ENCODE measurements at places on chromosomes 3 and 15.

DNA sequence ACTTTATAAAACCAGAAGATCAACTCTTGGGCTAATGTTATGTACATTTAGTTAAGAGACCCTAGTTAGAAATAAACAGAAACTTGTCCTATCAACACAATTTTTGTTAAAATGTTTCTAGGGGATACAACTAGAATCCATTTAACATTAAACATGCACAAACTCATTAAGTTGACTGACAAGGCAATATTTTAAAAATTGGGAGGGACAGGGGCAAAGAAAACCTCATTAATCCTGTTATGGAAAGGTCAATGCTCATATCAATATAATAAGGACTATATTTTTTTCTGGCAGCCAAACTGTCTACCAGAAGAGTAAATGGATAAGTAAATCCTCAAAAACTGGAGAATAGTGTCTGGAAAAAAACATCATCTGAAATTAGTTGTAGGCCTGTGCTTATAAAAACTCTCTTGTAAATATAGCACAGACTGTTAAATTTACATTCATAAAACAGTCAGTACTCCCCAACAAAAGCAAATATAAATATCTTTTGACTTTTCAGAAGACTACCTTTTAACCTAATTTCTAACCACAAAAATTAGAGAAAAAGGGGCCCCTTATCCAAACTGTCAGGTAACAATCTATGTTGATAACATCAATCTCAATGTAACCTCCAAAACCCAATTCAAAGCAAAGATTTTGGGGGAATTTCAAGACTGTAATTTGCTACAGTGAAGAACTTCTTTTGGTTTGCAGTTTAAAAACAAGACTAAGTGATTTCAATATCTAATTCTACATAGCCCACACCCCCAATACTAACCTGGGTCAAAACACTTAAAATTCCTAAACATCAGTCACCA lies 4.2 kb downstream of the TRA2B start:
- no peak for DNase-seq

DNA sequence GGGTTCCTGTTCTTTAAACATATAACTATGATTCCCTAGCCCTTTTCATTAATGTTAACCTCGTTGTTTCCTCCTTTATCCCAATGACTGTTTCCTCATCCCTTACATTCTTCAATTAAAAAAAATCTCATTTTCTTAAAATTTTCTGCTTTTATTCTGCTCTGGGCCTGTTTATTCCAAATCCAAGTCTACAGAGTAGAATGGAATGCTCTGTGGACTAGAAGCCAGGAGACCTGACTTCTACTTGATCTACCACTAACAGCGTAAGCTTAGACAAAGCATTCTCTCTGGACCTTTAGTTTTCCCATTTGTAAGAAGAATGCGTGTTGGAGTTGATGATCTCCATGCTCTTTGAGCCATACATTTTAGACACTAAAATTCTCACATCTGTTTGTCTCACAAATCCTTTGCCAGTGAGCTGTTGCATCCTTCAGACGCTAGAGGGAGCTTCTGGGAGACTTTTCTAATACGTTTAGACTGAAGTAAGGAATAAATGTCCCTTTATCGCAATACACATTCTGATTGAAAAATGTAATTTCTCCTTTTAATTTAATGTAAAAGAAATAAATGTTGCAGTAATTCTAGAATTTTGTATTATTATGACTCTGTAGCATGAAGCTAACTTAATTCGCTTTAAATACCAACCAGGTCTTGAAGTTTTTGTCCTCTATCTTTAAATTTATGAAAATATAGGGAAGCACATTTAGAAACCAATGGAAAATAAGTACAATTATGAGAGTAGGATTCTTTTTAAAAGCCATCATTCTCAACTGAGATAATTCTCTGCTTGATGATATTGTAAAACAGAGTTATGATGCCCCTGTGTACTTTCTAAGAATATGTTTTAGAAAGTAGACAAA lies 21.7 kb upstream of the GMNC start:
- DNase-seq, result peak; percentile 57

GRCh38 chr3:57961828-57962447 lies 46.3 kb upstream of the FLNB start:
- no peak for DNase-seq

- peak; percentile 86 for DNase-seq
These were observed 752 bp downstream of the C15orf39 start for GRCh38 chr15:75202251-75203016.

DNA sequence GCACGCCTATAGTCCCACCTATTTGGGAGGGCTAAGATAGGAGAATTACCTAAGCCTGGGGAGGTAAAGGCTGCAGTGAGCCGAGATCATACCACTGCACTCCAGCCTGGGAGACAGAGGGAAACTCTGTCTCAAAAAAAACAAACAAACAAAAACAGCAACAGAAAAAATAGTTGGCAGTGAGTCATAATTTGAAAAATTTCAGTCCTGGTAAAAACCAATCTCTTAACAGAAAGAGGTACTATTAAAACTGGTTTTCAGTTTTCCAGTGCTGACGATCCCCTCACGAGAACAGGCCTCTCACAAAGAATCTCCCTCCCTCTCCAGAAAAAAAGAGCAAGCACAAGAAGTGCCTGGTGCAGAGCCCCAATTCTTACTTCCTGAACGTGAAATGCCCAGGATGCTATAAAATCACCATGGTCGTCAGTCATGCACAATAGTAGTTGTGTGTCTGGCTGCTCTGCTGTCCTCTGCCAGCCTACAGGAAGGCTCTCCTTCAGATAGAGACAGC lies 22.8 kb upstream of the MAP4 start:
- DNase-seq, result no peak

GRCh38 chr3:37136067-37136466 lies 38.3 kb downstream of the LRRFIP2 start:
- no peak for DNase-seq

DNA sequence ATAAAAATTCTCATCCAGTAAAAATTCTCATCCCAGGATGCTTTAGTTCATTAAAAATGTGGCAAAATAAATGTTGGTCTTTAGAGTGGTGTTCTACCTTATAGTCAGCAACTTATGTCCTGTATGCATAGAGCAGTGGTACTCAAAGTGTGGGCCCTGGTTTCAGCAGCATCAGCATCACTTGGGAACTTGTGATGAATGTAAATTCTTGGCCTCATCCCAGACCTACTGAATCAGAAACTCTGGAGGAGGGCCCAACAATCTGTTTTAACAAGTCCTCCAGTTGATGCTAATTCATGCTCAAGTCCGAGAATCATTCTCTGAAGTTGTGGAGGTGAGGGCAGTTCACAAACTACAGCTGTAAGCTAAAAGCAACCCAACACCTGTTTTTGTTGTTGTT lies 307.3 kb upstream of the SATB1 start:
- DNase-seq, result no peak

DNA sequence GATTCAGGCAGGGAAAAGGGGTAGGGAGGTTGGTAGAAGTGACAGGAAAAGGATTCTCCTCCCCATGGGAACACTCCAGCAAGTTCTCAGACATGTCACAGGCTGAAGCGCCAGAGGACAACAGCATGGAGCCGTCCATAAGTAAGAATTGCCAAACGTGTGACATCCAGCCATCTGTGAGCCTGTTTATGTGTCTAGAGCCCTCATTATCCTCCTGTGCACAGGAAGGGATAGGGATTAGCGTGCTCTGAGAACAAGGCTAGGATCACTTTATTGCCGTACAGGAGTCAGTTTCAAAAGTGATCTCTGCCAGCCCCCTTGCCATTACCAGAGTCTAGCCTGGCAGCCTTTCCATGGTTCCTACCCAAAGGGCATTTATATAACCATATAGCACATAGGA lies 549.5 kb downstream of the NTRK3 start:
- no peak for DNase-seq

- DNase-seq, result no peak
These were observed 7.3 kb downstream of the RFT1 start for GRCh38 chr3:53122933-53123305.

- DNase-seq, result peak; percentile 65
These were observed 345.6 kb downstream of the MCTP2 start for GRCh38 chr15:94576889-94577533.

DNA sequence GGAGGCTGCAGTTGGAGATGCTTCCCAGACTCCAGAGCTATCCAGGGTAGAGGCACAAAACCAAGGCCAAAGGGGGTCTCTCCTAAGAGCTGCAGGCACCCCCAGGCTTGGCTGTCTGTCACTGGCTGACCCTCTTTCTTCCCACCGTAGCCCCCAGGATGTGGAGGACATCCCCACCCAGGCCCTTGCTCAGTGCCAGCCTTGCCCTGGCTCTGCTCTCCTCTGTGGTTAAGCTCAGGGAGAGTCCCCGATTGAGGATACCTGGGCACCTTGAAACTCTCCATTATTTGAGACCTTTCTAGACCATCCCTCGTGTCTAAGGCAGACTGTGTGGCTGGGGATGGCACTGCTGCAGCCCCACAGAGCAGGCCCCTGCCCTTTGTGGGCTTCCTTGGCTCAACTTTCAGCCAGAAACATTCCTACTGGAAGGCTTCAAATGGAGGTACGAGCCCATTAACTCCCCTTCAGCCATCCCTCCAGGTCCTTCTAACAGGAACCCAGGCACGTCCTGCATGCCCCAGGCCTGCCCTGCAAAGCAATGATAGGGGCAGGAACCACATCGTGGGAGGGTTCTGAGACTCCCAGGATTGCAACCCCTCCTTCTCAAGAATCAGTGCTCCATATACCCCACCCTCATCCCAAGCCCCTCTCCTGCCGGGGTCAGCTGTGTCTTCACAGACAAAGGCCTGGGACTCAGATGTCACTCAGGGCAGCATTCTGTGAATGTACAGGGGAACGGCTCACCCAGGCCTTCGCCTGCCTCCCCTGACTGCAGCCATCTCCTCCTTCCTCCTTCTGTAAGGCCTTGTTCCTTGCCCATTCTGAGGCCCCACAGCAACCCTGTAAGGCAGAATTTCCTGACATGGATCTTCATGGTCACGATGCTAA lies 102.9 kb upstream of the ABHD17C start:
- no peak for DNase-seq

DNA sequence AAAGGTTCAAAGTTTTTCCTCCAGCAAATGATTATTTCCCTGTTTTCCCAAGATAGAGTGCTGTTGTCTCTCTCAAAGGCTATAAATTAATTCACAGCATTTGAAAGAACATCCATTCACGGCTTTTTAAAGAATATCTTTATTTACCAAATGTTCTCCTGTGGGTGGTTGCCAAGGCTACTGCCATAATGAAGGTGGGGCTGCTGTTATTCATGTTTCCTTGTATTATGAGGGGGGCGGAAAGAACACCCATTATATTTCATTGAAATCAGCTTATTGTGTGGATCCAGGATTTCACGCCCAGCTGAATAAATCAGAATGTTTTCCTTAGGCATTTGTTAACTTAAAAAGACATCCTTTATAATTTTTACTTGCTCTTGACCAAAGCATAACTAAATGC lies 10.1 kb downstream of the SRP14 start:
- DNase-seq, result no peak

DNA sequence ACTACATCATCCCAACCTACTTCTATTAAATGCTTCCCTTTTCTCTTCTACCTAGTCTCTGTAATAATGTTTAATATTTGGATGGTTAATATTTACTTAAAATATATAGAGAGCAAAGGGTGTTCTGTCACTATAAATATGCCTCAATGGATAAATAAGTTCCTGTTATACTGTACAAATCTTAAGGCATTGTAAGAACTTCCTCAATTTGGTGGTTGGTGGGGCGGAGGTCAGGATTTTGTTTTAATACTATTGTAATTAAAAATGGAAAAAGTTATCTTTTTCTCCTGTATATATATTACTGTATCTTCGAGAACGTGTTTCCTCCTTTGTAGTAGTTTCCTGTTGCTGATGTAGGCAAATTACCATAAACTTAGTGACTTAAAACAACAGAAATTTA lies 41.5 kb downstream of the SPRED1 start:
- DNase-seq, result no peak

GRCh38 chr15:35618260-35619188 lies 72.6 kb upstream of the DPH6 start:
- no peak for DNase-seq

DNA sequence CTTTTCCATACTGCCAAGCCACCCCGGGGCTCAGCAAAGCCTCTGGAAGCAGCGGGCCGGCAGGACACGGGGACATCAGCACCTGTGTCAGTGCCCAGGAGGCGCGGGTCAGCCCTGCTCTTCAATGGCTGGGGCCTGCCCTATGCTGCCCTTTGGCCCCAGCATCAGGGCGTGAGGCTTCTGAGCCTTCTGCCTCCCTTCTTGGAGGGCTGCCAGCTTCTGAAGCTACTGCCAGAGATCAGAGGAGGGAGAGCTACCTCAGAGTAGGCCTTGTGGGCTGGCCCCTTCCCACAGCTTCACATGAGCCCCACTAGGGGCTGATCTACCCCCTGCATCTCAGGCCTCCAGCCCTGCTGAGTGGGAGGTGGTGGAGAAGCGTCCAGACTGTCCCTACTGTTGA lies 13.0 kb upstream of the TMEM115 start:
- DNase-seq, result no peak

GRCh38 chr3:55579496-55579895 lies 92.4 kb upstream of the WNT5A start:
- DNase-seq, result no peak

- DNase-seq, result no peak
These were observed 26.9 kb upstream of the MFSD1 start for GRCh38 chr3:158774965-158775364.

DNA sequence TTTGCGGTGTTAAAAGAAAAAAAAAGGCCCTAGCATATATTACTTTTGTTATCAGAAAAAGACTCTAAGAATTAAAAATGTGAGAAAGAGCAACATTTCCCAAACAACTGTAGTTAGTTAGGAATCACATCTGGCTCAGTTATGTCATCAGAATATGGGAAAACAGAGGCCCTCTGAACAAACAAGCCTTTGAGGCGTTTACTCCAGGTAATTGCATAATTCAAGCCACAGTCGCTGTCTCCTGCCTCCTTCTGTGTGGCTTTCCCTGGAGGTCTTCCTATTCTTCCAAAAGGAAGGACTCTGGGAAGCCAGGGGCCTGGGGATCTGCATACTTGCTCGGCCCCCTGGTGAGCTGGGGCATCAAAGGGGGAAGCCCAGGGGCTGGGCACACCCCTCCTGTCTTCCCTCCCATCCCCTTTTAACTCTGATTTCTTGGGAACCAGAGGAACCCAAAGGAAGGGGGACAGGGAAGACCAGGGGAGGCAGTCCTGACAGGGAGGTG lies 3.7 kb upstream of the FAM107A start:
- DNase-seq, result no peak

- DNase-seq, result no peak
These were observed 84.6 kb downstream of the RYR3 start for GRCh38 chr15:33395321-33395720.

DNA sequence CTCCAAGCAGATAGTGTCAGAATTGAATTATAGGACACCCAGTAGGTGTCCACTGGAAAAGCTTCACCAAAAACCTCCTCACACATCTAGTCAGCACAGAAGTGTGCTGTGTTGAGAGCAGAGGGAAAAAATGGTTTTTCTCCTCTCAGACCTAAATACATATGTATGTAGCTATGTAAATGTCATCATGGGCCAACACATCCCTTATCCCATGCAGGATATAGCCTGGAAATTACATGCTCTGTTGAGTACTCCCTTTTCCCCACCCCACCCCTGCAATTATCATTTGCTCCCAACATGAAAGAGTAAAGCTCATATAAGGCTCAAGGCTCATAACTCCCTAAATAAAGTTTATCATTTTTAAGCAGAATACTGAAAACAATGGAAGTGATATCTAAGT lies 35.7 kb downstream of the DLG1 start:
- no peak for DNase-seq
